ENCODE measurements at places on chromosomes 11 and 22.
A peak's percentile ranks its signal among the peaks of the same experiment; 100 is the strongest.

DNA sequence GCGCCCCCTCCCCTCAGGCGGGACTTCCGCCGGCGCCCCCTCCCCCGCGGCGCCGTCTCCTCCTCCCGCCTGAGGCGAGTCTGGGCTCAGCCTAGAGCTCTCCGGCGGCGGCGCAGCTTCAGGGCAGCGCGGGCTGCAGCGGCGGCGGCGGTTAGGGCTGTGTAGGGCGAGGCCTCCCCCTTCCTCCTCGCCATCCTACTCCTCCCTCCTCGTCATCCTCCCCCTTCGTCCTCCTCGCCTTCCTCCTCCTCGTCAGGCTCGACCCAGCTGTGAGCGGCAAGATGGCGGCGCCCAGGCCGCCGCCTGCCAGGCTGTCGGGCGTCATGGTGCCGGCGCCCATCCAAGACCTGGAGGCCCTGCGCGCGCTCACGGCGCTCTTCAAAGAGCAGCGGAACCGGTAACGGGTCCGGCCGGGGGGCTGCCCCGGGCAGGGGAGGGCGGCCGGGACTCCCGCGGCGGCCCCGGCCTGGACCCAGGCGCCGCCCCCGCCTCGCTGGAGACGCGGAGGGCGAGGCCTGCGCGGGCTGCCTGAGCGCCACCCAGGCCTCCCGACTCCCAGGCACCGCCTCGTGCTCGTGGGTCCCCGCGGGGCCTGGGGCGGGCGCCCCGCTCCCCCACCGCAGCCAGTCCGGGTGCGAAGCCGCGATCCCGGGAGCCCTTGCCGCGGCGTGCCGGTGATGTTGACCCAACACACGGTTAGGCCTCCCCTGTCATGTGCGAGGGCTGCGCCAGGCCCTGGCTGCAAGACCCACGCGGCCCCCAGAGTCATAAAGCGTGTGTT lies at the start of gene ATXN10:
TSS of gene ATXN10 (plus strand) at position 52 of the 781 bp plus-strand sequence. CDS start at position 282, 230 bp downstream.
- peak; percentile 65 for DNase-seq

DNA sequence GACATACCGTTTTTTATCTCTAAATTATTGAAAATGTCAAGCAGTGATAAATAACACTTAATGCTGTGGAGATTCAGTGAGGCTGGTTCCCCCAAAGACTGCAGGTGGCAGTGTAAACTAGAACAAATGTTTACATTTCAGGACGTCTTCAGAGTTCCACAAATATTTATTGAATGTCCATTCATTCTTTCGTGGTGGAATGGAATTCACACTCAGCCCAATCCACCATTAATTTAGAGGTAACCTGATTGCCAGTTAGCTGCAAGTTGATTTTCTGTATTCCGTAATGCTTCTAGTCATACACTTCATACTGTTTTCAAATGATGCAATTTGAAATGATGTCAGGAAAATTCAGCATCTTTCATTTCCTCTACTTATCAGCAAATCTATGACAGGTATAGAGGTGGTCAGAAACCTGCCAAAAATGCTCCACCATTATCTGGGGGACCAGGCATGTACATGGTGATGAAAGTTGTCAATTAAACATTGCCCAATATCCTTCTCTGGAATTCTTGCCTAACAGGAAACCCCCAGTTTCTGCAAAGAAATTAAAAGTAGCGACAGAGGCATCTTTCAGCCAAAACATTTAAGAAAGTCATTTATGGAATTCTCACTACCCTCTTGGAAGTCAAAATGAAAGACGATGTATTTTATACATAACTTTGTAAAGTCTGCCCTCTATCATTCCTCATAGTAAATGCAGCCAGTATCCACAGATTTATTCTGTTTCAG lies 94.3 kb upstream of the BMAL1 start:
- DNase-seq = no peak

- no peak for DNase-seq
These were observed 45.4 kb downstream of the RRP8 start for GRCh38 chr11:6557761-6558674.

- DNase-seq = no peak
These were observed 23.7 kb upstream of the SESN3 start for GRCh38 chr11:95254716-95255115.

GRCh38 chr11:14518820-14519219 lies 1.4 kb downstream of the PSMA1 start:
- DNase-seq = no peak

Measured in activated CD4-positive, alpha-beta T cell treated with anti-CD3 and anti-CD28 coated beads for 24 hours (primary cell).